ENCODE measurements at places on chromosomes 6 and 20. TPM values are rescaled to one million over a fixed set of nuclear protein-coding genes. Genes with fewer than 3 reads are reported as not detected.

ZSCAN9 gene
- total RNA-seq, result 30.3 TPM

PDYN gene
- total RNA-seq, result 0.63 TPM

BPI gene
- not detected for total RNA-seq

PBOV1 gene
- total RNA-seq, result not detected

VSTM2L gene
- 9.3 TPM for total RNA-seq

CTSA gene
- total RNA-seq, result 55.3 TPM

FKBP1C gene
- total RNA-seq, result 1.5 TPM

GPX5 gene
- total RNA-seq, result not detected

UBE2V1 gene
- 147 TPM for total RNA-seq

DNA sequence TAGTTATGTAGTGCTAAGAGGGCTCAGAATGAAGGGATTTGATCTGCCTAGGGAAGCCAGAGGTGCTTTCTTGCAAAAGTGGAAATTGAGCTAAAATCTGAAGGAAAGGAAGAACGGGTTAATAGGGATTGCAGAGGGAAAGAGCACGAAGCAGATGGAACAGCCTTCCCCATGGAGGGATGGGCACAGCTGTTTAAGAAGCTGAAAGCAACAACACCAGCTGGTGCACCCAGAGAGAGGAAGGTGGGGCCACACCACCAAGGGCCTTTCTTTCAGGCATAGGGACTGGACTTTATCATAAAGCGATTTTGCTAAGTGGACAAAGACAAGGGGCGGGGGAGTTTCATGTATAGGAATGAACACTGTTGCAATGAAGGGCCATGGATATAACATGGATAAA lies 65.8 kb upstream of the SNRPB2 start:
- DNase-seq, result no peak

DNA sequence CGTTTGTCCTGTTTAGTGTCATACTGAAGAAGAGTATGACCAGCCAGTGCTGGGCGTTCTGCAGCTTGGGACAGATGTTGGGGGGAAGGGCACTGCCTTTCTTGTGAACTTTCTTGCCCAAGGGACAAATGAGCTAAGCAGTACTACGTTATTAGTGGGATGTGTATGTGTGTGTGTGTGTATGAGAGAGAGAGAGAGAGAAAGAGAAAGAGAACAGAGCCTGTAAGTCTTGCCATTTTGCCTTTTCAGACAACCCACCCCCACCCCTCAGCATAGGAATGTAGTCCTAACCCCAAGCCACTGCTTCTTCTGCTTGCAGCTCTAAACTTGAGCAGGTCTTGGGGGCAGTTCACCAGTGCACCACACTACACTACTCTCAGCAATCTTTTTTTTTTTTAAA lies 45.5 kb downstream of the E2F3 start:
- DNase-seq, result no peak

DNA sequence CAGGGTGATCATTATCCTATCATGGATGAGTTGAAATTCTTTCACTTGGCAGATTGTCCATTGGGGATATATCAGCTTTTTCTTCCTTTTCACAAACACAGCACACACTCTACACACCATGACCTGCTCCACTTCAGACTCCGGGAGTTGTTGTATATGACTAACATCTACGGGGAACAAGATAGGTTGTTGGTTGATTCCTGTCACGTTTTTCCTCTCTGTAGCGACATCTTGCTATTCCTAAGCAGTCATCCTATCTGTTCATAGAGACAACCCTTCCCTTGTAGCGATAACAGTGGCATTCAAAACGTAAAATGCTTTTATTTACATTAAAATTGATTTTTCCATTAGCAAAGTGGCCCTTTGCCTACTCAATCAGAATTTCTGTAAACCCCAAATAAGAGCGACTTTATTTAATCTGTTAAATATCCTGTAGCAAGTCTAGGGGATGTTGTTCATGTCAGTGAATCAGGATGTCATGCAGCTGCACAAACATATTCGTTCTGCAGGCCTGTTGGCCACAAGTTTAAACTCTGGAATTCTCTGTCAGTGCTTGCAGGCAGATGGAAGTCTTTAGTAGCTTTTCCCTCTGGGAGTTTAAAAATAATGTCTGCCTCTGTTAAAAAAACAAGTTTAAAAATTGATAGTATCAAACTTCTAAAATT lies 23.1 kb downstream of the PHACTR2 start:
- DNase-seq, result no peak

DNA sequence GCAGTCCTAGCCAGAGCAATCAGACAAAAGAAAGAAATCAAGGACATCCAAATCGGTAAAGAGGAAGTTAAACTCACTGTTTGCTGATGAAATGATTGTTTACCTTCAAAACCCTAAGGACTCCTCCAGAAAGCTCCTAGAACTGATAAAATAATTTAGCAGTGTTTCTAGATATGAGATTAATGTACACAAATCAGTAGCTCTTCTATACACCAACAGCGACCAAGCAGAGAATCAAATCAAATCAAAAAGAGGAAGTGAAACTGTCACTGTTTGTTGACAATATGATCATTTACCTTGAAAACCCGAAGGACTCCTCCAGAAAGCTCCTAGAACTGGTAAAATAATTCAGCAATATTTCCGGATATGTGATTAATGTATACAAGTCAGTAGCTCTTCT lies 21.7 kb downstream of the SERPINB9 start:
- no peak for DNase-seq

DNA sequence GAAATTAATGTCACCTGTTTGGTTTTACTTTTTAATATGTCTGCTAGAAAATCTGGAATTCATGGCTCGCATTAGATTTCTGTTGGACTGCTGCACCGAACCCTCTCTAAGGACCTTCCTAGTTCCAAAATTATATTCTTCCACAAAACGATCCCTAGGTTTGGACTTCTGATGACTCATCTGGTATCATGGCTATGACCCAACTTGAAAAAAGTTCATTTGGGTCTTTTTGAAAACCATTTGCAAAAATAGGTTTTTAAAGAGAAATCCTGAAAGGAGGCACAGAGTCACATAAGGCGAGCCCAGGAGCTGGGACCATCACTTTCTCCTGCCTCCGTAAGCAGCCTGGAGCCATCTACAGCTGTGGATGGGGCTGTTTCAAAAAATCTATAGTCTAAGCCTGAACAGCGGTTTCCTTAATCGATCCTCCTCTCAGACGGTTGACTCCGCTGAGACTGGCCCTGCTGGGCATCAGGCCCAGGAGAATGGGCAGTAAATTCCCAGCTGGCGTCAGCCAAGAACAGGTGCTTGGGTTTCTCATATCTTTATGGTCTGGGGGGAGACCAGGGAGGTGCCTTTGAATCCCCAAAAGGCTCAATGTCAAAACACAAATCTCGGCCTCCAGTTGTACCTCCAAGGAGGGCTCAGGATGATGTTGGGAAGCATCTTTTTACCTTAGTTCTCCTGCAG lies 44.6 kb downstream of the SLC24A3 start:
- no peak for DNase-seq

DNA sequence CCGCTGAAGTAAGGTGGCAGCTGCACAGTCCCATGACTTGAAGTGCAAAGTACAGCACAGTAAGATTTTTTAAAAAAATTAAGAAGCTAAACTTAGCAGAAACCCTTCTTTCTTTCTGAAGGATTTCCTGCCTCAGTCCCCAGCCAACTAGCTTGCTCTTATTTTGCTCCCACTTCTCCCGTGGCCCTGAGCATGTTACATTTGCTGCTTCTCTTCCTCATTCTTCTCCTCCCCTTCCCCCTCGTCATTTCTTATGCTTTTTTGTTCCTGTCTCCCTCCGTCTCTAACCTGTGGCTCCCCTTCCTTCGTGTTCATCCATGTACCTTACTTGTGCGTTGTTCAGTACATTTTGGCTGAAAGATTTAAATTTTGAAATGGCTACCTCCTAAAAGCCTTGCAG lies 123.0 kb downstream of the SASH1 start:
- no peak for DNase-seq

GRCh38 chr6:117423754-117424153 lies 2.0 kb downstream of the ROS1 start:
- no peak for DNase-seq

DNA sequence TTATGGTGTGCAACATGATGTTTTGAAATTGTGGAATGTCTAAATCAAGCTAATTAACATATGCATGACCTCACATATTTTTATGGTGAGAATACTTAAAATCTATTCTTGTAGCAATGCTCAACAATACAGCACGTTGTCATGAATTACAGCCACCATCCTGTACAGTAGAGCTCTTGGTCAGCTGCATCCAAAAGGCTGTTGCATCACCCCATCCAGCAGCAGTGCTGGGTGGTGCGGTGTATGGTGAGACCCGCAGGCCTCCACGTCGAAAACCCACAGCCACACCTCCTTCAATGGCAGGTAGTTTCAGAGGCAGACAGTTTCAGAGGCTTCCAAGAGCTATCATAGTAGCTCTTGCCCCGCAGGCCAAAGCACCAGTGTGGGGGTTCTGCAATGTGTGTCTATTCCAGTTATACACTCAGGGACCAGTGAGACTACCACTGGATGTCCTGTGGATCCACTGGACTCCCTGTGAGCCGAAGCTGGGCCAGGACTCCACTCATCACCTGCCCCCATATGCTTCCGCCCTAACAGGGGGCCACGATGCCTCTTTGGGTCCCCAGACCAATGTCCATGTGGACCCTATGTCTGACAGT lies 23.4 kb downstream of the PACSIN1 start:
- no peak for DNase-seq

DNA sequence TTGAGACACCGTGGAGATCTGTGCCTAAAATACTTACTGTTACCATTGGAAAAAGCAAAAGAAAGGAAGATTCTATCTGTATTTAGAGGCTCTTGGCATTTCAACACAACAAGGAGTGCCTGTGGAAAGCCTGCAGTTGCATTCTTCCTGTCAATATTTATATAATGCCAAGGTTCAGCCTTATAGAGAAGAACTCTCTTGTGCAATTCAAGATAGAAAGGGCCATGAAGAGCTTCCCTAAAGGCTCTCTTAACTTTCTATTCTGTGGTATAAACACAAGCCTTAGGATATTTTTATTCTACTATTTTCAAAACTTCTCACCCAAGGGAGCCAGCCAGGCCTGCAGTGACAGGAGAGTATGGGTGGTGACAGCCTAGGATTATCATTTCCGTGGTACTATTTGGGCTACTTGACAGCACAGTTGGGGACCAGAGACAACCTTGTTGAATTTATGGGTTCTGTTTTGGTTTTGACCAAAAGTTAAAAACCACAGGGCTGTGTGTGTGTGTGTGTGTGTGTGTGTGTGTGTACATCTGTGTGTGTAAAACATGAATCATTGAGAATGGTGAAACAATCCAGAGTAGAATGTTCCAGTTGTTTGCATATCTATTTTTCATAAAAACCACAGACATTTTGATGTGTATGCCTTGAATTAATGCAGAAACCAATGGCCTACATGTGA lies 700.9 kb upstream of the SLC35B3 start:
- no peak for DNase-seq

- DNase-seq, result no peak
Observed at GRCh38 chr6:24584382-24584720, 61.6 kb downstream of the KIAA0319 start.

GRCh38 chr6:159973951-159974350 lies 5.1 kb downstream of the IGF2R start:
- no peak for DNase-seq

- DNase-seq, result no peak
Observed at GRCh38 chr6:27260836-27261375, 13.4 kb downstream of the PRSS16 start.

DNA sequence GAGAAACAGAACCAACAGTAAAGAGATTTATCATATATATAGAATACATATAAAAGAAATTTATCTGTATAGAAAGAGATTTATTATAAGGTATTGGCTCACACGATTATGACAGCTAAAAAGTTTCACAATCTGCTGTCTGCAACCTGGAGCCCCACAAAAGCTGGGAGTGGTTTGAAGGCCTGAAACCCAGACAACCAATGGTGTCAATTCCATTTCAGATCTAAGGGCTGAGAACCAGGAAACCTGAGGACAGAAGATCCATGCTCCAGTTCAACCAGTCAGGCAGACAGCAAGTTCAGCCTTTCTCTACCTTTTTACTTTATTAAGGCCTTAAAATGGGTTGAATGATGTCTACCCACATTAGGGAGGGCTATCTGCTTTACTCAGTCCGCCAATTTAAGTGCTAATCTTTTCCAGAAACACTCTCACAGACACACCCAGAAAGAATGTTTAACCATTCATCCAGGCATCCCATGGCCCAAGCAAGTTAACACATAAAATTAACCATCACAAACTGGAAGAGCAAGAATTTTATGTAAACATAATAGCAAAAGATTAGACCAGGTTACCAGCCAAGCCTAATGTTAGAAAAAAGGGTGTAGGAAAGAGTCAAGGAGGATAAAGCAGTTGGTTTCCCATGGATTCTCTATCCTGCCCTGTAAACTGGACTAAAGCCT lies 170.9 kb downstream of the FUT9 start:
- no peak for DNase-seq

GRCh38 chr6:137688230-137688971 lies 178.7 kb upstream of the TNFAIP3 start:
- DNase-seq, result no peak

DNA sequence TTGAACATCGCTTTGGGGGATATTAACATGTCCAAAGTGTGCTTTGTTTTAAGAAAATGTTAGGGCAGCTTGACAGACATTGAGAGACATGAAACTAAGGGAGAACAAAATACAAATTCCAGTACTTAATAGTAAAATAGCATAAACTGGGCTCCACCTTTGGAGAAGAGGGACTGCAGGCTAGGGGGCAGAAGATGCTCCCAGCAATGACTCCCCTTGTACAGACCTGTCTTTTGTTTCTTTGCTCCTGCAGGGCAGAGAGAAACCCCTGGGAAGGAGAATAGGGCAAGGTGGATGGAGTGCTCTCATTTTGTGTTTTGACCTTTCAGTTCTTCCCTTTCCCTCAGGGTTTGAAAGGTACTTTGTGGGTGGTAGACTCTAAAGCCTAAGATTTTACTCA lies 115.6 kb upstream of the PLCB4 start:
- no peak for DNase-seq

- DNase-seq, result no peak
Observed at GRCh38 chr6:1399085-1399780, 9.9 kb downstream of the FOXF2 start.

- no peak for DNase-seq
Observed at GRCh38 chr6:127938701-127939100, 37.8 kb upstream of the THEMIS start.

DNA sequence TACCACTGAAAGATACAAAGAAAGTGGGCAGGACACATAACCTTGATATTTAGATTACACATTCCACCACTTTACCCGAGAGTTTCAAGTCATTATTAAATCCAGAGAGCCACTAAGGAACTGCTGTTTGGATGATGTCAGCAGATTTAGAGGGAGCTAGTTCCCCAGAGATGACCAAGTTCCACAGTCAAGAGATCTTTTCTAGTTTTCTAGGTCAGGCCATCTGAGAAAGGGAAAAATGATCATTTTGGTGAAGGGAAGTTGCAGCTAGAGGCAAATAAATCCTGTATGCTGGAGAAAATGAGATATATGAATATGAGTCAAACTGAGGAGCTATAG lies 147.8 kb downstream of the HS3ST5 start:
- no peak for DNase-seq
